ENCODE measurements at places on chromosomes 1 and 21.

GRCh38 chr1:87024936-87025540 lies 110.6 kb downstream of the HS2ST1 start:
- no peak for DNase-seq

DNA sequence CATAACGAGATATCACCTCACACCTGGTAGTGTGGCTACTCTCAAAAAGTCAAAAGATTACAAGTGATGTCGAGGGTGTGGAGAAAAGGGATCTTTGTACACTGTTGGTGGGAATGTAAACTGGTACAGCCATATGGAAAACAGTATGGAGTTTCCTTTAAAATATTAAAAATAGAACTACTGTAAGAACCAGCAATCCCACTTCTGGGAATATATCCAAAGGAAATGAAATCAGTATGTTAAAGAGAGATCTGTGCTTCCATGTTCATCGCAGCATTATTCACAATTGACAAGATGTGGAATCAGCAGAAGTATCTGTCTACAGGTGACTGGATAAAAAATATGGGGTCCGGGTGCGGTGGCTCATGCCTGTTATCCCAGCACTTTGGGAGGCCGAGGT lies 7.6 kb upstream of the PIK3C2B start:
- no peak for DNase-seq

DNA sequence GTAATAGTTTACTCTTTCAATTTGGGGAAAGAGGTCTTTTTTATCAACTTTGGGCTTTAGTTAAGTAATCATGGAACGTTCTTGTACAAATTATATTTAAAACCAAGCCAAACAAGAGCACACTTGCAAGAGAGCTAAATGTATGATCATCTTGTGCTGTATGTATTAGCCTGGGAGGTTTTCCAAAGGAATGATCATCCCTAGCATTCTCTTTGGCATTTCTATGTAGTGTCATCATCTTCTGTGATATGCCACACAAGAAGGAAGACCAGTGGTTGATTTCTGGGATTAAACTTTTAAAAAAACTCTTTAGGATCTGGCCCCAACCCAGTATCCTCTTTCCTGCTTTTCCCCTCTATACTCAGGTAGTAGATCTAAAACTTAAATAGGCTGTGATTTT lies 38.4 kb upstream of the KCNQ4 start:
- no peak for DNase-seq

DNA sequence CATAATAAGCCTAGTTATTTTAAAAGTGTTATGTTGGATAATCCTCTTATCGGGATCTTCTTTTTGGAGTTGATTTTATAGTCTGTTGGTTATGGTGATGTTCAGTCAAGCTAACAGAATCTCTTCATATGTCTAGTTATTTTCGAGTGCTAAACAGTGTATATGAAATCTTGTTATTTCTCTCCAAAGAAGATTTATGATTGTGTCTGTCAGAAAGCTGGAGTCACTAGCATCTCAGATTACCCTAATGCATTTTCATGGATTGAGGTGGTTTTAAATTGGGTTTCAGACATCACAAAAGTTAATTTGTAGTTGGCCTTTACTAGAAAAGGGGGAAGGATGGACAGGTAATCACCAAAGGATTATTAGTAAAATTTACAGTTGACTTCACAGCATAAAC lies 13.3 kb downstream of the MAEL start:
- DNase-seq = no peak

DNA sequence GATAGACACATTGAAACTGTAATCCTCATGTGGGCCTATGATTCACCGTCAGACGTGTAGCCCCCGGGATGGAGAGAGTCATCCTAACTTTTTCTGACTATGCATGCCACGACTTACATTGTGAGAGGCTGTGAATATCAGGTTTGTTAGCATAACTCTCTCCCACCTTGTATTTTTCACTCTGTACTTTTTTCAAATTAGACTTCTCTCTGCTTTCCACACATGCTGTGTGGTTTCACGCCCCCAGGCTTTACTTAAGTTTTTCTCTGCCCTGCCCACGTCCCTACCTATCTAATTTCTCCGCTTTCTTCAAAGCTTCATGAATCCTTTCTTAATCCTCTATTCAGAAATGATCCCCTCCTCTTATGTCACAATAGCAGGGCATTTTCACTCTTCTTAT lies 3.4 kb upstream of the NCAM2 start:
- DNase-seq = no peak

- DNase-seq = no peak
Observed at GRCh38 chr1:207519505-207520399, 23.8 kb downstream of the CR1 start.

GRCh38 chr1:42282024-42282579 lies 52.9 kb downstream of the FOXJ3 start:
- no peak for DNase-seq

DNA sequence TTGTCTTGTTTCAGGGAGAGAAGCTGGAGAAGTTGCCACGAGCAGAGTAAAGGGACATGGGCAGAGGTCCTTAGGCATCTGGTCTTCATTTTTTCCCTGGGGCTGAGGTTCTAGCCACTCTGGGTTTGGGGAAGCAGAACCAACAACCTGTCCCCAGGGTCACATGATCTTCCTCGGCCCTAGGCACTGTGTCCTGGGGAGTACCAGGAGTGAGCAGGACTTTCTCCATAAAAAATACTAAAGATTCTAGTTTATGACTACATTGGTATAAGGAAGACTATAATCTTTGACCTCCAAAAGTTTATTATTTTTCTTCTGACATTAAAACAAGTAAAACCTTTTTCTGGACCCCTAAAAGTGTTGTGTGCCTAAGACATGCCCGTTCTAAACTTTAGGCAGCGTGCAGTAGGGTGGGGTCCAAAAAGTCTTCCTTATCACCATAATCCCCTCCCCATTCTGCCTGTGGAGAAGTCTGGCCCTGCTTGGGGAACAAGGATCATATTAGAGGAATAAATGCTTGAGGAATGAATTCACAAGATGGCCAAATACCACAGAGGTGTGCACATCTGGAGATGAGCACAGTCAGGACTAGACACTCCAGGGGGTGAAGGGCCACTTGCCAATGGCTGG lies 19.3 kb upstream of the IGSF3 start:
- DNase-seq = no peak

GRCh38 chr1:33294071-33295010 lies 26.6 kb downstream of the A3GALT2 start:
- DNase-seq = no peak

DNA sequence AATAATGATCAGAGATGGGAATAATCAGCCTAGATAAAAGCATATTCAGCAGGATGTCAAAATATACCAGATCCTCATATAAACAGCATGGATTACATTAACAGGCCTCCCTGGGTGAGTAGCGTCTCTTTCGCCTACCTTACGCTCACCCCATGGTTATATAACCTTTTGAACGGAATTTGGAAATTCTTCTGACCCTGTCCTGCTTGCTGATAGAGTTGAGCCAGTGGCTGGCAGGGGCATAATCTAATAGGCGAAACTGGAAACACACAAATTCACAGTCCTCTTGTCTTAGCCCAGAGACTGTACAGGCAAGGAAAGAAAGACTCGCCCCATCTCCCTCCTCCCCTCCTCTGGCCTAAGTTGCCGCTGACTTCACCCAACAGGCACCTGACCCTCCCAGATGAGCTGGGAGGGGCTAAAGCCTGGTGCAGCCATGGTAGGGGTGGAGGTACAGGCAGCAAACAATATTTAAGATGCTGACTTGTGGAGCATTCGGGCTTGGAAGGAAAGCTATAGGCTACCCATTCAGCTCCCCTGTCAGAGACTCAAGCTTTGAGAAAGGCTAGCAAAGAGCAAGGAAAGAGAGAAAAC lies at the start of gene ANGPTL7:
Gene ANGPTL7, plus strand, starts transcription at position 498 of the 594 bp plus-strand sequence. CDS start 225 bp downstream, outside the sequence.
- DNase-seq = no peak

GRCh38 chr1:218804014-218804785 lies 369.5 kb upstream of the LYPLAL1 start:
- no peak for DNase-seq

- DNase-seq = no peak
Observed at GRCh38 chr1:9630331-9631111, 21.0 kb upstream of the PIK3CD start.

GRCh38 chr1:10450156-10450814 lies 454 bp downstream of the CORT start:
- no peak for DNase-seq

- DNase-seq = peak; percentile 75
Observed at GRCh38 chr1:32972814-32973428, 8.3 kb upstream of the RNF19B start.

DNA sequence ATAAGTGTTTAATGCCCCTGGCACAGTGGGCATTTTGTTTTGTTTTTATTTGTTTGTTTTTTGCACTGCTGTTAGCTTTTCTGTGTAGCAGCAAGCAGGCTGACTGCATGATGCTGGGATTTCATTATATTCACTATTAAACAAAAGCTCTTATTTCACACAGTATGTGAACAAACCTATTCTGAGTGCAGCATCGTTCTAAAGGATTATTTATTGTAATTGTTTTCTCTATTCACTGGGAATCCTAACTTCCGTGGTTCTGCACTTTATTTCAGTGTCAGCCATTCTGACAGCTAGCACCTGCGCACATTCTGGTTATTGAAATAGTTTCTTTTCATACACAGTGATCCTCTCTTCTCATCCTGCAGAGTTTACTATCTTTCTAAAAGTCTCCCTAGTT lies 595.0 kb downstream of the NEGR1 start:
- DNase-seq = no peak

DNA sequence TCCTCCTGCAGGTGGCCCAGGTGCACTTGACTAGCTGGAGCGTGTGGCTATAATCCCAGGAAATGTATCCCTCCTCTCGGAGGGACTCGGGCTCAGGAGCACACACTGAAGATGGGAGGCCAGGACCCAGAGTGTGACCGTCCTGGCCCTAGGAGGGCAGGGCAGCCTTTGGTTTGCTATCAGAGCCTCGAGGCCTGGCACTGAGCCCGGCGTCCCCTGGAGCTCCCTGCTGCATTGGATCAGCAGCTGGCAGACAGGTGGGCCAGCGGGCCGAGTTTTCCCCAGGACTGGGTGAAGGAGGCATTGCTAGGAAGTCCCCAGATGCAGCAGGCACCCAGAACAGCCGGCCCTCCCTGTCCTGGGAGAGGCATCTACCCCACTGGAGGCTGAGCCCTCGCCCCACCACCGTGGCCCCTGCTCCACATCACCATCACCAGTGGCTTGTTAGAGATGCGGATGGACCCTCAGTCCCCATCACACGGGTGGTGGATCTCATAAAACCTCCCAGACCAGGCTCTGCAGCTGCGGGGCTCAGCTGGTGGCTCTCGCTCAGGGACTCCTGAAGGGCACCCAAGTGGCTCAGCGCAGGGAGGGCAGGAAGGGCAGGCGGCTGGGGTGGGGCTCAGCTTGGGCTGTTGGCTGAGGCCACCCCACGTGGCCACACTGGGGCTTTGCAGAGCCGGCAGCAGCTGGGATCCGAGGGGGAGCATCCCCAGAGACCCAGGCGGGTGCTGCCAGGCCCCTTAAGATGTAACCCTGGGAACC lies 32.7 kb upstream of the POFUT2 start:
- no peak for DNase-seq

DNA sequence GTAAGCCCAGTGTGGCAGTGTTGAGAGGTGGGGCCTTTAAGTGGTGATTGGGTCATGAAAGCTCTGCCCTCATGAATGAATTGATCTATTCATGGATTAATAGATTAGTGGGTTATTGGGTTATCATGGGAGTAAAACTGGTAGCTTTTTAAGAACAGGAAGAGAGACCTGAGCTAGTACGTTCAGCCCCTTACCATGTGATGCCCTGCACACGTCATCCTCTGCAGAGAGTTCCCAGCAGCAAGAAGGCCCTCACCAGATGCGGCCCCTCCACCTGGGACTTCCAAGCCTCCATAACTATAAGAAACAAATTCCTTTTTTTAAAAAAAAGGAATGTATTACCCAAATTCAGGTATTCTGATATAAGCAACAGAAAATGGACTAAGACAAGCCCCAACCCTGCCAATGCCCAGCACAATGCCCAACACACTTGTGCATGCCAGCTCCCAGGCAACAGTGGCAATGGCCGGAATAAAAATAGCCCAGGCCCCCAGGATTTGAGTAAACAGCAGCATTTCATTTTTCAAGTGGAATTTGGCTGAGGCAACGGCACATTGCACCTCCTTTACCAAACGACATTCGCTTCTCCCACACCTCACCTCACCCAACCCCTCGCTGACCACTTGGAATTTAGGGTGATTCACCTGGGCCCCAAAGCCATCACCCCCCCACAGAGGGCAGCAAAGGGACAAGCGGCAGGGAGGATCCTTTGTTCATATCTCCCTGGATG lies 215.9 kb downstream of the TOMM20 start:
- DNase-seq = no peak

All from anterior cingulate cortex (tissue), 58 donors.